CD4-positive, alpha-beta T cell (primary cell): ENCODE measurements at places on chromosomes 12 and 14.

DNA sequence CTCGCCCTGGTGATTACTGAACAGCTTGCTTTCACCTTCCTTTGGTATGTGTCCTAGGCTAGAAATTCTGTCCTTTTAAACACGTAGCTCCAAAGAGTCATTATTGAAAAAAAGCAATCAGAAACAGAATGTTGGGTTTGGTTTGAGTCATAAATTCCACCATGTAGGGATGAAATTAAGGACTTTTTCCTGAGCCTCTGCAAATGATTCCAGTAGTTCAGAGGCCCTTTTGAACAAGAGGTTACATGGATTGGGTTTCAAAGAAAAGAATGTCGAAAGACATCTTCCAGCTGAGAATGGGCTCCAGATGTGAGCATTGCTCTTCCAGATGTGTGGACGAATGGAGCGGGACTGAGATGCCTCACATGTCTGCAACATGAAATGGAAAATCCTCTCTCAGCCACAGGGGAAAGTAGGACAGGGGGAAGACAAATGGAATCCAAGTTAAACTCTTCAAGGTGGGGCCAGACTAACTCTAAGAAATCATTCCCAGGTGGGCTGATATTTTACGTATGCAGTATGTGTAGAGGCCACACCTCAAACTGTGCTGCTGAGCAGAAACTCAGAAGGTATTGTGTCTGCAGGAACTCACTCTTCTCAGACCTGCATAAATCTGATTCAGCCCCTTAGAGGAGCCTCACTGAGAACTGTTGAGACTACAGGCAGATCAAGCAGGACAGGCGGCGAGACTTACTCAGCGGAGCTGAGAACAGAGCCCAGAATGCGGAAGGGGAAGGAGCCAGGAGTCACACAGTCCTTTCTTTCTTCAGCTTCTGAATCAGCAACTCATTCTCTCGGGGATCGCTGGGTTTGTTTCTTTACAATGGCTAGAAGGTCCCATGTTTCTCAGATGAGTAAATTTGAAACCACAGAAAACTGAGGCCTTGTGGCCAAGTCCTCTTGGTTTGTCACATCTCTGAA, 23.3 kb upstream of the EMP1 start:
- H3K27me3 ChIP-seq: no peaks in the 10 kb centered on the region
- no peaks in the 10 kb centered on the region for H3K36me3 ChIP-seq
- no peak overlapping the region for H3K4me3 ChIP-seq
- DNase-seq: no peak
- H3K27ac ChIP-seq: no peak overlapping the region
- no peaks in the 10 kb centered on the region for H3K4me1 ChIP-seq

DNA sequence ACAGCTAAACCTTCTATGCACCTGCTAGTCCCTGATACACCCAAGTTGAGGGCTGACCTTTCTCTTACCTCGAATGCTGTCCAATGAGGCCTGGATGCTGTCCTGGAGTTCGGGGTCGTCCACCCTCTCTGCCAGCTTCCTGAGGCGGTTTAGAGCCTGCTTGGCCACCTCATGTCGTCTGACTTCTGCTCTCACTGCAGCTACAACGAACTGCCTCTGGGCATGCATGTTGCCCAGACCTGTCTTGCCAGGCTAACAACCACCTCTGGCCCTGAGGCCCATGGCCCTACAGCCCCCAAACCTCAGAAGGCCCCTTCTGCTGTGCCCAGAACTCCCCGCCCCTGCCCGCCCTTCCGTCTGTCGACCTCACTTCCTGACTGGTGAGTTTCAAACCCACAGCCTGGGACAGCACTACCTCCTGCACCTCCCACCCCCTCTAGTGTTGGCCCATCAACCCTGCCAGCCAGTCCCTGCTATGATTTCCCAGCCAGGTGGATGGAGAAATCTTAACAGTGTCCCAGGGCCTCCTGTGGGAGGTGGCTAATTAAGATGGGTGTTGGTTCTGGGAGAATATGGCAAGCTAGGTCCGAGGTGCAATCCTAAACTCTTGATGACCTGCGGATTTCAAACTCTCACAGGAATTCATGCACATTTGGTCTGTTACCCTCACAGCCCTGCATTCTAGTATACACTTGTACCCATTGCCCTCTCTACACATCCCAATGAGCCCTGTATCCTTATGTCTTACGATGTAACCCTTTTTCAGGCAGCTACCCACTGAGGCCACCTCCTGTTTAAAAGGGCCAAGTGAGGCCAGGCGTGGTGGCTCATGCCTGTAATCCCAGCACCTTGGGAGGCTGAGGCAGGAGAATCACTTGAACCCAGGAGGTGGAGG, 2.7 kb upstream of the TSPAN31 start:
- peaks cover 73% of the 10 kb centered on the region for H3K4me1 ChIP-seq
- H3K27me3 ChIP-seq: no peaks in the 10 kb centered on the region
- peaks cover 34% of the 10 kb centered on the region for H3K36me3 ChIP-seq
- peak overlapping the region; percentile 83 for H3K27ac ChIP-seq

DNA sequence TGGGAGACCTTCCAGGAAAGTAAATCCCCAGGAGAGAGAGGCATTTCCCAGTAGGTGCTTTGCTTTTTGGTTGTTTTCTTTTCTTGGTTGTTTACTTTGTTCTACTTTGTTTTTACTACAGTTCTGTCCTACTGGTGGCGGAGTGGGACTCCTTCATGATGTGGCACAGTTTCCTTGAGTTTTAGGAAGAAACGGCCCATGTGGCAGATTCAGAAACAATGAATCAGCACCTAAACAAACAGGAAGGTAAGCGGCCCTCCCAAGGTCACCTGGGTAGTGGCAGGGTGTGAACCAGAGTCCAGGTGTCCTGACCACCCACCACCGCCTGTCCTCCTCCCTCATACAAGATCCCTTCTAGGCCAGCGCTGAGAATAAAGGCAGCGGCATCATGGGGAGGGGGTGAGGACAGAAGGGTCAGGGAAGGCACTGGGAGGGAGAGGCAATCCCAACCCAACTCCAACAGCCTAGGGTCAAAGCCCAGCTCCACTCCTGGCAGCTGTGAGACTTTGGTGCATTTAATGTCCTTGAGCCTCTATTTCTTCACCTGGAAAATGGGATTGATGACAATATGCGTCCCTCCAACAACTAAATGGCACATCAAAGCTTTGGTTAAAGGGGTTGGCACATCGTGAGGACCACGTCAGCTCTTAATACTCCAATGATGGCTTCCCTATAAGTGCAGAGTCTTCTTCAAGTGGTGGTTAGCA, 111.5 kb upstream of the BCL2L14 start:
- no peak for DNase-seq
- H3K36me3 ChIP-seq: no peaks in the 10 kb centered on the region
- H3K27ac ChIP-seq: no peak overlapping the region
- no peak overlapping the region for H3K4me3 ChIP-seq
- H3K4me1 ChIP-seq: peaks cover 15% of the 10 kb centered on the region
- no peaks in the 10 kb centered on the region for H3K27me3 ChIP-seq

DNA sequence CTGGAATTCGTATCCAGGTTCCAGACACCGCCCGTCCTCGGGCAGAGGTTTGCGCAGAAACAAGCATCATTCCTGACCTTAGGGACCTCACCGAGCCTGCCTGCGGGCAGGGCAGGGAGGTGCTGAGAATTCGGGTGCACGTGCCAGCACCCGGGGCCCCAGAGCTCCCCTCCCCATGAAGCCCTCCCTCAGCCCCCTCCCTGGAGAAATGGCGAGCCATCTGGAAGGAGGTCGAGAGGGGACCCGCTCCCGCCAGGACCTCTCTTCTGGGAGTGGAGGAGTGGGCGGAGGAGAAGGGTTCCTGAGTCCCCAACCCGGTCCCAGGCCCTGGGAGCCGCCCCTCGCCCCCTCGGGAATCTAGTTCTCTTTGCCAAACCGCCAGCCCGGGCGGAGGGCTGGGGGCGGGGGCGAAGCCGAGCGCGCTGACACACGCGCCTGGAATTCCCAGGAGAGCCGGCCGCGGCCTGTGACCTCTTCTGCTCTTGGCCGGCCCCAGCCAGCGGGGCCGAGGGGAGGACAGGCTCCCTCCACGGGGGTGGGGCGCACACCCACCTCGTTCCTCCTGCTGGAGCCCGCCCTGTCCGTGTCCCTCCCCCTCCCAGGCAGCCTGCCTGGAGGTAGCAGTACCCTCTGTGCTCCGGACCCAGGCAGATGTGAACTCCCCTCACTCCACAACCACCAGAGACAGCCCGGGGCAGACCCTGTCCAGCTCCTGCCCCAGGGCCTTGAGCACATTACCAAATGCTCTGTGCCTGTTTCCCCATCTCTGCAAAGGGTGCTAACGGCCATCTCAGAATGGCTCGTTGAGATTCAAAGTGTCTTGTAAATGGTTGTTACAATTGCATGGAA, 23.0 kb upstream of the GPR132 start:
- H3K4me3 ChIP-seq: no peak overlapping the region
- no peak for DNase-seq
- no peaks in the 10 kb centered on the region for H3K36me3 ChIP-seq
- no peaks in the 10 kb centered on the region for H3K27me3 ChIP-seq
- peaks cover 47% of the 10 kb centered on the region for H3K4me1 ChIP-seq
- H3K27ac ChIP-seq: no peak overlapping the region

DNA sequence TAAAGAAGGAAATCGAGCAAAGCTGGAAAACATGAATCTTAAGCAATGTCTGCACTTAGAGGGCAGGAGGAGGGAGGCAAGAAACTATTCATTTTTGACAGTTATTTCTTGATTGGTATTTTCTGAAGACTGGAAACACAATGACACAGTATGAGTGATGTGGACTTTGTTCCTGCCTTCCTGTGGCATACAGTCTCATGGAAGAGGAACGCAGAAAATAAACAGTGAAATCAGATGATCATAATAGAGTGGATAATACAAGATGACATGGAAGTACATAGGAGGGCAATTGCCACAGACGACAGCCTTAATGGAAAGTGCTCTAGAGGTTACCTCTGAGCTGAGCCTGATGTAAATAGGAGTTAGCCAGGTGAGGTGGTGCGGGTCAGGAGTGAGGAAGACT, 140.4 kb upstream of the MAX start:
- H3K27ac ChIP-seq: no peak overlapping the region
- H3K36me3 ChIP-seq: no peaks in the 10 kb centered on the region
- H3K4me3 ChIP-seq: no peak overlapping the region
- H3K27me3 ChIP-seq: no peaks in the 10 kb centered on the region

DNA sequence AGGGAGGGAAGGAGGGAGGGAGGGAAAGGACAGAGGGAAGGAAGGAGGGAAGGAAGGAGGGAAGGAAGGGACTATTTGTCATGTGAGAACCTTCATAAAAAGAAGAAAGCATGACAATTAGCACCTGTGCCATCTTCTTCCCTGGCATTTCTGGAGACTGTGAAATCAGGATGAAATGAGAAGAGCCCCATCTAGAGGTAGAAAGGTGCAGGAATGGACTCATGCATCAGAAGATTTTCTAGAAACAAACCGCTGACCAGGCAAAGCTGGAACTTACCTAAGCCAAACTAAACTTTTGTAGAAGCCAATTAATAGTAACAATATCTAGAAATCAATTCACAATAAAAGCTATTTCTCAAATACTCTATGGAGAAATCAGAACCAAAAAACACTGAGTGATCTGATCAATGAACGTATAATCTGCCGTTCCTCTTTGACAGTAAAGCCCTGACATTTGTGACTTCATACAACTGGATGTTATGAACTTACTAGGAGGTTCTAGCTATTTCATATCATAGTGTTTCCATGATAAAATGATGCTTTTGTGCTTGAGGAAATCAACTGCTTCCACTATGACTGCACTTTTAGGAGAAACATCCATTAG, 24.4 kb upstream of the CRACR2A start:
- H3K4me1 ChIP-seq: peaks cover 2% of the 10 kb centered on the region
- H3K27me3 ChIP-seq: no peaks in the 10 kb centered on the region
- H3K27ac ChIP-seq: no peak overlapping the region

DNA sequence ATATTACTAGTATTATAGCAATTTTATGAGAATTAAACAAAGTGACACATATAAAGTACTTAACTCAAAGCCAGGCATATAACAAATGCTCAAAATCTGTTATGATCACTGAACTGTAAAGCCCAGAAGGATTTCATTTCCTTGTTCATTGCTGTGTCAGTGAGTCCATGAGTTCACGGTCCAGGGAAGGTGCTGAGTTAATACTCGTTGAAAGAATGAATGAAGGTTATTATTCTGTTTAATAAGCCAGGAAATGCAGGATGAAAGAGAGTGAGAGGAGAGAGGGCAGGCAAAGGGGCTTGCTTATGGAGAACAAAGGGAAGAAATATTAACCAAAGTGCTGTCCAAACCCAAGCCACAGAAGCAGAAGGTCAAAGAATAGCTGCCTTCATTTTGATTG, 40.2 kb upstream of the NT5DC3 start:
- DNase-seq: no peak
- H3K27ac ChIP-seq: no peak overlapping the region
- H3K36me3 ChIP-seq: no peaks in the 10 kb centered on the region
- peaks cover 9% of the 10 kb centered on the region for H3K4me1 ChIP-seq

DNA sequence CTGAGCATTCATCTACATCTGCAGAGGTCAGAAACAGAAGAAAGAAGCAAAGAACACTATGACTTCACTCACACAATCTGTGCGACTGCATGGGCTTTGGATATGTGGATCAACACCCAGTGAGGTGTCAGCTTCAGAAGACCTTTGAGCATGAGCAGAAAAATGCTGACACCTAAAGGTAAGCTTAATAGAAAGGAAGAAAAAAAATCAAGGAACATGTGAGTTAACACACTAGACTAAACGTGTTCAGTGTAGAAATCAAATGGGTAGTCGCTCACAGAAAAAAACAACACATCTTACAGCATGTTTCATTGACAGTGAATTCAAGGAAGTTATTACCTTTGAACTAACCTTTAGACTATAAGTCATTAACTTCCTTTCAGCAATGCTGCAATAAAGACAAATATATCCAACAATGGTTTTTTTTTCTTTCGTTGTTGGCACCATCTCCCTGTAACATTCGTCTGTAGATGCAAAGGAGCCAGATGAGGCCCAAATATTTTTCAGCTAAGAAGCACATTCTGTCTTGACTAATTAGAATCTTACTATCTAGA, 30.9 kb downstream of the RTRAF start:
- DNase-seq: no peak
- no peaks in the 10 kb centered on the region for H3K36me3 ChIP-seq
- peaks cover 8% of the 10 kb centered on the region for H3K4me1 ChIP-seq
- H3K4me3 ChIP-seq: no peak overlapping the region
- H3K27me3 ChIP-seq: no peaks in the 10 kb centered on the region

DNA sequence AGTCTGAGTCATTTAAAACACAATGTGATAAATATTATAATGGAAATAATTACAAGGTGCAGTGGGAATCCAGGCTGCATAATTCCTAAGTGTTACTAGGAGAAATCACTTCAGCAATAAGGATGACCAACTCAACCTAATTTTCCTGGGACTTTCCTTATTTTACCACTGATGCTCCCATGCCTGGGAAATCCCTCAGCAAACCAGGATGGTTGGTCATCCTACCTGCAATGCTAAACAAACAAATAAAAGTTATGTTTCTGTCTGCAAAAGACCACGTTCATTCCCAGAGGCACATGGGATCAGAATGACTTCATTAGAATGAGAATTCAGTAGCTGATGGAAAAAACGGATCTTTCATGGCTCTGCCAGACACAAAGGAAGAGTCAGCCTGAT, 130.8 kb upstream of the RAP1B start:
- no peaks in the 10 kb centered on the region for H3K36me3 ChIP-seq
- DNase-seq: no peak
- no peak overlapping the region for H3K27ac ChIP-seq
- no peaks in the 10 kb centered on the region for H3K27me3 ChIP-seq
- H3K4me1 ChIP-seq: peaks cover 19% of the 10 kb centered on the region
